ENCODE measurements at places on chromosomes 7 and 10.

DNA sequence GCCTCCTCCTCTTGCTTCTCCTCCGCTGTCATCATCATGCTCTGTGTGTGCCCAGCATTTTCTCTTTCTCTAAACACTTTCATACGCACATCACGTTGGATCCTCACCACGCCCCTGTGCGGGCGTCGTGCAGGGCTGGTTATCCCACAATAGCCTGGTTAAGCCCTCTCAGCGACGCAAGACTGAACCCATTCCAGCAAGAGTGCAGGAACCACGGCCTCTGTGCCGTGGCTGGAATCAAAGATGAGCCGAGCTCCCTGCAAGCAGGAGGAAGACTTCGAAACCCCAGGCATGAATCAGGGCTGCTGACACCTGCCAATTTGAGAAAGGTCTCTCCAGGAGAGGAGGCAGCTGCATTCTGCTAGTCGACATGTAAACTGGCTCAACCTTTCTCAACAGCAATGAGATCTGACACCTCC, 74.8 kb upstream of the FOXK1 start:
- DNase-seq = no peak

DNA sequence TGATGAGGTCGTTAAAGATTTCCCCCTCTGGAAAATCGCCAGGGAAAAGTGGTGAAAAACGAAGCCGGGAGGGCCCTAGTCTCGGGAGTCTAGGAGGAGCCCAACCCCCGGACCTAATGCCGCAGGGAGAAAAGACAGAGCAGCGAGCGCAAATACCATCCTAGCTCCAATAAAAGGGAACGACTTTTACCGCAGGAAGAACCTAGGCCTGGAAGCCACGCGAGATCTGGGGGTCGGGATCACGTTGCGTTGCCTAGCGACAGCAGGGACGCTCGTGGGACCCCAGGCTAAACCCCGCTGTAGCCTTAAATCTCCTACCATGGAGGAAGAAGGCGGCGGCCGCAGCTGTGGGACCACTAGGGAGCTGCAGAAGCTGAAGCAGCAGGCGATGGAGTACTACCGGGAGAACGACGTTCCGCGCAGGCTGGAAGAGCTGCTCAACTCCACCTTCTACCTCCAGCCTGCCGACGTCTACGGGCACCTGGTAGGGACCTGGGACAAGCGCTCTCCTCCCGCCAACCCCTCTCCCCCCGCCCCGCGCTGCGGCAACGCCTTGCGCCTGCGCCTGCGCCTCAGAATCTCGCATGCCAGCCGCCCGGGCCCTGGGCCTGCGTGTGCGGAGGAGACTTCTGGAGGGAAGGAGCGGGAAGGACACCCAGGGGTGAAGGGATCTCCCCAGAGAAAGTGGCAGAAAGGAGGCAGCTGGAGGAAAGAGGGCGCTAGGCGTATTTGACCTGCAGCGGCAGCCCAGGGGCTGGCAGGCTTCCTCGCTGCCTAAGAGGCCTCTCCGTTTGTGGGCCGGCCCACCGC, at the start of gene ENO4:
TSS of gene ENO4 (plus strand) at position 252 of the 810 bp plus-strand sequence. CDS start at position 320, 68 bp downstream.
- DNase-seq = peak; percentile 80

DNA sequence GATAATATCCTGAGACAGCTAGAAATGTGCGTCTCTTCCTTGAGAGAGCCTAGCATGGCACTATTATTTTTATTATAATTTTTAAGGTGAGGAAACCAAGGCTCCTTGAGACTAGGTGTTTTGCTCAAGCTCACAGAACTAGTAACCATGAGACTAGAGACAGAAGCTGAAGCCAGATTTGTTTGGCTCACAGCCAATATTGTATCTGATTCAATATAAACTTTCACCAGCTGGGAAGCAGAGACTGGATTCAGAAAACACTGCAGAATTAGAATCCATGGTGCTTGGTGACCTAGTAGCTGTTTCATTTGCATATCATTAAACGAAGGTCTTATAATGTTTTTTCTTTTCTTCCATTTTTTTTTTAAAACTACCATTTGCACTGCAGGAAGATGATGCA, 64.4 kb downstream of the DNAJB9 start:
- DNase-seq = no peak

GRCh38 chr7:122689346-122690109, 9.4 kb downstream of the RNF133 start:
- no peak for DNase-seq

DNA sequence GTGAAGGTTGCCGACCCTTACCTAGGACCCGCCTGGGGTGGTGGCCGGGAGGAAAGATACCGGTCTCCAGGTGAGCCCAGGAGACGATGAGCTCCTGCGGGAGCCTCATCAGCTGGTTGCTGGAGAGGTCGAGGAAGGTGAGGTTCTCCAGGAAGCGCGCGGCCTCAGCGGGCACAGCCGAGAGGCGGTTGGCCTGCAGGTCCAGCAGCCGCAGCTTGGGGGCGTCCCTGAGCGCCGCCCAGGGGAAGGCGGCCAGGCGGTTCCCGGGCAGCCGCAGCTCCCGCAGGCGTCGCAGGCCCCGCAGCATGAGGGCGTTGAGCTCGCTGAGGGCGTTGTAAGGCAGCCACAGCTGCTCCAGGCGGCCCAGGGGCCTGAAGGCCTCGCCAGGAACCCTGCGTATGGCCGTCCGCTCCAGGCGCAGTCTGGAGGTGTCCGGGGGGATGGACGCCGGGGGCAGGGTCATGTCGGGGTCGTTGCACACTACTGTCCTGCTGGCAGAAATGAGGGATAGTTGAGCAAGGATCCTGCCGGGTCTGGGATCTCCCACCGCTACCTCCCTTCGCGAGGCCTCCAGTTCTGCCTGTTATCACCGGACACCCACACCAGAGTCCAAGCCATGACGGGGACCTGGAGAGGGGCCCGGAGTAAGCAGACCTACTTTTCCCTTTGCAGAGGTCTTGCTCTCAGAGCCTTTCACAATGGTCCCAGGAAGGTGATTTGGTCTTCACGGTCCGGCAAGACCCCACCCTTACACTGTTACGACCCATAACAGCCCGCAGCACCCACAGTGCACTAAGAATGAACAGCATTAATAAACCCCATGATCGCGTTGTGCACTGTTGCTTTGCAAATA, 3.9 kb downstream of the LRIT1 start:
- no peak for DNase-seq

- no peak for DNase-seq
Observed at GRCh38 chr10:7857262-7857661, 39.0 kb downstream of the TAF3 start.

GRCh38 chr7:30750683-30751650, 968 bp upstream of the INMT start:
- no peak for DNase-seq

GRCh38 chr10:49736564-49737113, 25.5 kb downstream of the OGDHL start:
- DNase-seq = no peak

DNA sequence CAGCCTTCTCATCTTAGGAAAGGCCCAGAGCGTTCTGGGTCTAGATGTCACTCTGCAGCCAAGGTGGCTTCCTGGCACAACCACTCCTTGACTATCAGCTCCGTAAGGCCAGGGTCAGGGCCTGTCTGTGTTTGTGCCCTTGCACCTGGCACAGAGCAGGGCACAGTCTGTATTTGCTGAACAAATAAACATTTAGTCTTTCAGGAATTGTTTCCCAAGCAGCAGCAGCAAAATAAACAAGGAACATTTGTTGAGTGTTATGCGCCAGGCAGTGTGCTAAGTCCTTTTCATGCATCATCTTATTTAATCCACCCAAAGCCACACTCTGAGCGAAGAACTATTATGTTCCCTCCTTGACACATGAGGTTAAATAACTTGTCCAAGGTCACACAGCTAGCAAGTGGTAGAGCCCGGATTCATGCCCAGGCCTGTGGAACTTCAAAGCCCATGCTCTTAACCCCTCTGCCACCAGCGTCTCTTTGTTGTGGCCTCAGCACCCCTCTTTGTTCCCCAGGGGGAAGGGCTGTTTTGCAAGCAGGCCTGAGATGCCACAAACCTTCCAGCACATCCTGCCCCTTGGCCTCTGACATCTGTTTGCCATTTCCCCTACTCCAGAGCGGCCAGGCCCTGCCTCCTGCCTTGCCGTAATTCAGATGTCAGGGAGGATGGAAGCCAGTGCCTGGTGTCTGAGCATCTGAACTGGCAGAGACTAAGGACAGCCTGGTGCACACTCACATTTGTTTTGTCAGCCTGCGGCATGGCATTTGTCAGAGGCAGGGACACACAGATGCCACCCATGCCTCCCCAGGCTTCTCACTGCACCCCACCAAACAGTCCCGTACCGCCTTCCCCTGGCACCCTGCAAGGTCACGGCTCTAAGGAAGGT, 325.8 kb upstream of the ZMIZ1 start:
- no peak for DNase-seq

- DNase-seq = no peak
Observed at GRCh38 chr10:121036431-121036830, 185.3 kb downstream of the WDR11 start.

GRCh38 chr10:115998301-115998700, 274.7 kb downstream of the GFRA1 start:
- no peak for DNase-seq

GRCh38 chr10:88062798-88063472, 199.5 kb downstream of the PTEN start:
- no peak for DNase-seq

GRCh38 chr10:96473866-96474265, 39.9 kb downstream of the TLL2 start:
- DNase-seq = no peak

DNA sequence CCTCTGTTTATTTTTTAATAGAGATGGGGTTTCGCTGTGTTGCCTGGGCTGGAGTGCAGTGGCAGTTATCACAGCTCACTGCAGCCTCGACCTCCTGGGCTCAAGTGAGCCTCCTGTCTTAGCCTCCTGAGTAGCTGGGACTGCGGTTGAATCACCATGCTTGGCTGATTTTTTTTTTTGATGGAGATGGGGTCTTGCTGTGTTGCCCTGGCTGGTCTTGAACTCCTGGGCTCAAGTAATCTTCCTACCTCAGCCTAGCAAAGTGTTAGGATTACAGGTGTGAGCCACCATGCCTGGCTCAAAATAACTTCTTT, 8.1 kb downstream of the DYNC2I1 start:
- DNase-seq = no peak

GRCh38 chr7:19589446-19589845, 119.4 kb downstream of the POLR1F start:
- no peak for DNase-seq

DNA sequence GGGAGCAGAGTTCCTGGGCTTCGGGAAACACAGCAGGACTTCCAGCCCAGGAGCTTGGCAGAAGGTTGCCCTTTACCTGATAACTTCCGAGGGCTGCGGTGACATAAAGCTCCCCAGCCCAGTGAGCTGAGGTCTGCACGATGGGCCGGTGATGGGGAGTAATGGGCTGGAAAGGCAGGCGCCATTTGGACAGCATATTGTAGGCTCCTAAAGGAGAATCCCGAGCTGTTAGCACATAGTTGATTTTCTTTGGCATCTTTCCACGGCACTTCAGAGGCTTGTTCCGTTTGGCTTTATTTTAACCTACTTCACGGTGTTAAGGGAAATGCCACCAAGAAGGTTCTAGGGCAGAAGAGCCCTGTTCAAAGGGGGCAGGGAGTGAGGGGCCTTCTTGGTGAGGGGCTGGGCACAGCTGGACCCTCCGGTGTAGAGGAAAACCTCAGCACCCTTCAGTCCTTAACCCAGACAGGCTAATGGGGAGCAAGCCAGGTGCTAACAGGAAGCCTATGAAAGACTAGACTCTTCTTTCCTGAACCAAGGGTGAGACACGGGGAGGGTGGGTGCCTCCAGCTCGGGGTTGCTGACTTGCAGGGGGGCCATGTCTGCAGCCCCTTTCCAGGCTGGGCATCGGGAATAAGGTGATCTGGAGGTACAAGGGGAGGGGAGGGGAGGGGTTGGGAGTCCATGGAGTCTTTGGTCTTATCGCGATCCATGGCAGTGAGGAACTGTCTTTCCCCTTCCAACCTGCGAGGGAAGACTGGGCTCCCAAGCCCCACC, 347.7 kb downstream of the GLRX3 start:
- DNase-seq = no peak

DNA sequence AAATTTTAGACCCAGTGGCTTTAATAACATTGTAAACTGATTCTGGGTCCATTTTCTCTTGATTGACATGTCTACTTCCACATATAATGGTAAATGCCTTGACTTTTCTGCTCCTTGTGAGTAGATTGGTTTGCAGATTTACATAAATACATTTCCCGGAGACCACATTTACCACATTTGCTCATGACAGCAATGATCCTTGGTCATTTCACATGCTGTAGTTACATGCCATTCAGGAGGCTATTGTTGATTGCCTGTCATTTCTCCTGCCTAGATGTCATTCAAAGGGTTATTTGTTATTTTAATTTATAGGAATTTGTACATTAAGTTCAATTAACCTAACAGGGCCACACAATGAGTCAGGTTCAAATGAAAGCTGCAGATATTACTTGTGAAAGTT, 280.5 kb downstream of the CNTNAP2 start:
- no peak for DNase-seq

GRCh38 chr7:128035712-128036111, 4.5 kb upstream of the LRRC4 start:
- DNase-seq = no peak

- no peak for DNase-seq
Observed at GRCh38 chr7:157412021-157412443, 75.2 kb downstream of the DNAJB6 start.

GRCh38 chr10:91164520-91165065, 55.9 kb upstream of the PCGF5 start:
- no peak for DNase-seq

DNA sequence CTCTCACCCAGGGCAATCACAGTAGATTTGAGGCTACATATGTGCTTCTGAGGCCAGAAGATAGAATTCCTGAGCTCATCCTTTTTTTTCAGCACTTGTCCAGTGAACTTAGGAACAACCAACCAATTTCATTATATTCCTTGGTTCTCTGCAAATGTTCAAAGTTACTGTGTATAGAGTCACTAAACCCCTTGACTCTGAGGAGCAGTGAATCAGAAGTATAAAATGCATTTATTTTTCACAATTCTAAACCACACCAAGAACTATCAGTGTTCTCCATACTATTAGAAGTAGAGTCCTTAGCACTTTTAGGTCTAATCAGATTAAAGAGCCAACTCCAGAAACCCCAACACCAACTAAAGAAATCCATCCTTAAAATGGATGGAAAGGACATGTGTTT, 19.6 kb upstream of the PAPSS2 start:
- DNase-seq = no peak

GRCh38 chr7:1099154-1099542, 11.2 kb downstream of the GPER1 start:
- no peak for DNase-seq

DNA sequence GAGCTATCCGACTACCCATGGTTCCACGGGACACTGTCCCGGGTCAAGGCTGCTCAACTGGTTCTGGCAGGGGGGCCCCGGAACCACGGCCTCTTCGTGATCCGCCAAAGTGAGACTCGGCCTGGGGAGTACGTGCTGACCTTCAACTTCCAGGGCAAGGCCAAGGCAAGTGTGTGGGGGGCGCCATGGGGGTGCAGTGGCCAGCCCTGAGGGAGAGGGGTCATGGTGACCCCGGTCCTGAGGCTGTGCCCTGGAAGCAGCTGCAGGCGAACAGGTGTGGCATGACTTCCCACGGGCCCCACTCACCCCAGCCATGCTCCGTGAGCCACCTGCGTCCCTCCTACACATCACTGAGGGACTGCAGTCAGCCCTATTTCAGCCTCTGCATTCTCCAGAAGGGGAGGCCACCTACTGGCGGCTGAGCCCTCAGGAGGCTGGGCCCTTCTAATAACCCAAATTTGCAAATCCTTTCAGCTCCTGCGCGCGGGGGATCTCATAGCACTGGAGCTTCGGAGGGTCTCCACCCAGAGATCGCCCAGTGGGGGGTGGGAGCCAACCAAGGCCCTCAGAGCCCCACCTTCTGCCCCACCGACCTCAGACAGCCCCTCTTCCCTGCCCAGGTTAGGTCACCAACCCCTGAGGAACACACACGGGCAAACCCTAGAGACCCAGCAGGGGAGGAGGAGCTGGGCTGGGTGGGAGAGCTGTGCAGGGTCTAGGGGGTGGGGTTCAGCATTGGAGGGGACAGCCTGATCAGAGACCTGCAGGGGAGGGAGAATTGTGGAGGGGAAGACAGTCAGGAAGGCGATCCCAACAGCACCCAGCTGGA, 30.8 kb downstream of the SH2B2 start:
- DNase-seq = no peak
